Activated naive CD4-positive, alpha-beta T cell treated with anti-CD3 and anti-CD28 coated beads, Interleukin-2, amount 10 ng/mL, durations not matched to agents 7 days and 5 days (primary cell): ENCODE measurements at places on chromosomes 12 and 14.

DNA sequence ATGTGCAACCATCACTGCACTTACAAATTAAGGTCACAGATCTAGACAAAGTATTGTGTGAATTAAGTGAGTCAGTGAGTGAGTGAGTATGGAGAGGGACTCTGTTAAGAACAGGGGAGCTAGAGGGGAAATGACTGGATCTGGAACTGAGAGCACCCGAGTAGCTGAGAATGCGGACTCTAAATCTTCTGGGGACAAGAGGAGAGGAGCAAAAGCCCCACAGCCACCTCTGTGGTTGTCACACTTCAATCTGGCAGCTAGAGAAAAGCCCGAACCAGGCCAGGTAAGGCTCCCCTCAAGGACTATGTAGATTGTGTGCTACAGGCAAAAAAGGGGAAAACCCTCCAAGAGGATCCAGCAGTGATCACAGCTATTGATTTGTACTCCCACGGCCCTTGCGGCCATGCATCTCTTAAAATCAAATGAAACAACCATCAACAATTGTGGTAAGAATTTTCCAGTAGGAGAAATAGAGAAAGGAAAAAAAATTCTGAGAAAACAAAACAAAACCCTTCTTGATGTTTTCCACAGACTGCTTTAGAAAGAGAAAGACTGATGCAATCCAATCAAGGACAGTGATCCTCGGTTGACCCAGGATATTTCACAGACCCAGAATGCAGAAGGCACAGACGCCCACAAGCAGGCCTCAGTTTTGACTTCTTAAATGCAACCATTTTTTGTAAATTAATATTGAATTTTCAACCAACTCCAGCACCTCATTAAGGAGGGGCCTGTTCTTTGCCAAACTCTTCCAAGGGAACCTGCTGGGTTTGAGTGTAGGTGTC is 109.6 kb downstream of the SLC38A6 start:
- DNase-seq: no peak

DNA sequence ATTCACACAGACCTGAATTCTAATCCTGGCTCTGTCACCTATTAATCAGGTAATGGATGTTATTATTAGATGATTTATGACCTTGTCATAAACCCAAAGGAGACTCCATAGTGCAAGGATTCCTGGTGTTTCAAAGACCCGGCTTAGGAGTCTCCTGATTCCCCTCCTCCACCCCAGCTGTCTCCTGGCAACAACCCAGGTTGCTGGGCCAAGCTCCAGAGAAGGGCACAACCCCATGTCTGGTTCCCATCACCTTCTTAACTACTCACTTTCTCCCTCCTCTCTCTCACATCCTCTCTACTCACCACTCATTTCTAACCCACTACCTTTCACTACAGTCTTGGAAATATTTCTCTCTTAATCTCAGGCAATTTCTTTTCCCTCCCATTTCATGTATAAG is 41.6 kb downstream of the RHOJ start:
- DNase-seq: no peak

- no peak for DNase-seq
Observed at GRCh38 chr12:54356951-54357356, 7.3 kb downstream of the GPR84 start.

- no peak for DNase-seq
Observed at GRCh38 chr14:91047174-91047753, 13.2 kb downstream of the RPS6KA5 start.

GRCh38 chr14:36227802-36228201 is 51.3 kb upstream of the PTCSC3 start:
- DNase-seq: no peak

- no peak for DNase-seq
Observed at GRCh38 chr12:107019546-107019945, 32.6 kb upstream of the MTERF2 start.

DNA sequence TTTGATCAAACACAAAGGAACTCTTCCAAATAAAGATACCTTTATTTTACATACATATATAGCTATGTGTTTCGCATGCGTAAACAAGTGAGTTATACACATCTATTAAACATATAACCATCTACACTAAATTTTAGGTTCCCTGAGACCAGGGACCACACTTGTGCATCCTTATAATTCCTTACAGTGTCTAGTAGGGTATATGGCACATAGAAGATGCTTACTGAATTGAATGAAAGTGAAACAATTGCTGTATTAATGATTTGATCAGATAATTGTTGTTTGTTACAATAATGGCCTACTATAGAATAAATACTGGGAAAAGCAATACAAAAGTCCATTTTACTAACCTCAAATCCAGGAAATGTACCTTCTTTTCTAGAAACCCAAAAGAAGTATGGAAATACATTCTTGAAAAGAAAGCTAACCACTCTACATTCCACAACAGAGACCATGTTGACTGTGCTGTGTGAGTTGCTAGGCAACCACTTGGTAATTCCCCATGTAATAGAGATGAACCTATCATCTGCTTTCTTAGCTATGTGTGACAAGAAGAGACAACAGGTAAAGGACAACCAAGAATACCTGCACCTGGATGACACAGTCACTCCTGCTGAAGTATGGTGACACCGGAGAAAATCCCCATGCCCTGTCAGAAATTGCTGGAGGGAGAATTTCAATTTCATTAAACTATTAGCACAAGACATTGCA is 11.9 kb upstream of the CIPC start:
- DNase-seq: no peak

DNA sequence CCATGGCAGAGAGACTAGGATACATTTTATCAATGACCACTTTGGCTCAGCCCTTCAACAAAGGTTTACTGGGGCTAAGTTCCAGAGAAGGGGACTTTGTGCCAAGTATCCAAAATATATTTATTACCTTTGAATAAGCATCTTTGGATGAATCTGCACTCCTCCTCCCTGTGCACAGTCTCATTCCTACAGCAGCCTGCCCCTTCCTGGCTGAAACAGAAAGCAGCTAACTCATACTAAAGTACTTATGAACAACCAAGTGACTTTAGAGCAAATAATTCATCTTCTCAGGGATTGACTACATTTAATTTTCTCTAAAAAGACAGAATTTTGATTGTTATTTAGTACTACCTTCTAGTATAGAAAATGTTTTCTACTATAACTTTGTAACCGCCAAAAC is 47.8 kb upstream of the ETV6 start:
- DNase-seq: no peak

DNA sequence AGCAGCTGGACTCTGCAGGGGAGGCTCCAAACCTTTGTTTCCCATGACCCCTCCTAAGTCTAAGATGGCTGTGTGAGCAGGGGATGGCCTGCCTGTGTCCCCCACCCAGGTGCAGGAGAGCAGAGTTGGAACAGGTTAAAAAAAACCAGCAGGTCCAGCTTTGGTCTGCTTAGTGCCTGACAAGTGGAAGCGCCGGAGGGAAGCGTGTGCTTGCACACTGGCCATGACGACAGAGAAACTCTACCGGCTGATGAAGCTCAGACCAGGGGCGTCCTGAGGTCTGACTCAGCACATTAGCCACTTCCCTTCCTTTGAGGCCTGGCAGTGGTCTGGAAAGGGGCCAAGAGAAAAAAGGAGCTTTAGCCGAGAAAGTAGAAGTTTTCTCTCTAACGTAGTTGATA is 280.1 kb downstream of the VRK1 start:
- DNase-seq: no peak

DNA sequence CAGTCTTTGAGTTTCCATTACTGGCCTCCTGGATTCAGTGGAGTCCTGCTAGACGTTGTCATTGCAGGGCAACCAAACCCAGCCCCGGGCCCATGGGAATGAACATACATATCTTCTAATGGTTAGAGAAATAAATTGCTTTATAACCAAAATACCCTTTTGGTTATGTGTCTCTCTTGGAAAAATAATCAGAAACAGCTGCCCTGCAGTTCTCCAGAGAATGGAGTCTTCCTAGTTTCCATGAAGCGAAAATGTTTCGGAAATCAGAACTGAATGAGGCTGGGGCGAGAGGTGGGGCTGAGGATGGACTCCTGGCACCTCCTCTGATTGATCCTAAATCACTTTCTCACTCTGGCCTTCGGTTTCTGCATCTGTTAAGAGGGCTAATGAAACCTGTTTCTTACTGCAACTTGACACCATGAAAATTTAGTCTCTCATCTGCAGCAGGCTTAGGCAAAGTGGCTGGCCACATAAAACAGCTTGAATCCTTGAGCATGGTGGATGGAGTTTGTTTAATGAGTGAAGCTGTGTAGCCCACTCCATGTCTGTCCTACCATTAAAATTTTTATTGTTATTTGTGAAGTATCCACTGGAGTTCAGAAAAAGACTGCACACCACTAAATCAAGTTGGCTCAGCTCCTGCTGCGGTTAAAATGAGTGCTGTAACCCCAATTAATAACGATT is 198.9 kb downstream of the CACNA1C start:
- DNase-seq: no peak

GRCh38 chr12:7399089-7399488 is 44.9 kb downstream of the CD163L1 start:
- no peak for DNase-seq

DNA sequence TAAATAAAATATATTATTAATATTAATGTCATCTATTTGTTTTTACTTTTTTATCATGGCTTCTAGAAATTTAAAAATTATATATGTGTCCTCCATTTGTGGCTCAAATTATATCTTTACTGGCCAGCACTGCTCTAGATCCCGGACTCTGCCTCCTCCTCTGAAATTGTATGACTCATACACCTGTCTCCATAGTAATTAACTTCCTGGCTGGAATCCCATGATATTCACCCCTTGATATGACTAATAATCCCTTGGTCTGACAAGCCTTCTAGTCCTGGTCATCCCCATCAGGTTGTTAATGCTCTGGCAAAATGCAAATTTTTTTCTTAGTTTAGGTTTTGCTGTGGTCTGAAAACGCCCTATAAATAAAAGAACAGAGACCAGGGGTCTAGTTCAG is 116.2 kb downstream of the BMP4 start:
- DNase-seq: no peak

GRCh38 chr14:94770251-94770749 is 387 bp upstream of the GSC start:
- no peak for DNase-seq

DNA sequence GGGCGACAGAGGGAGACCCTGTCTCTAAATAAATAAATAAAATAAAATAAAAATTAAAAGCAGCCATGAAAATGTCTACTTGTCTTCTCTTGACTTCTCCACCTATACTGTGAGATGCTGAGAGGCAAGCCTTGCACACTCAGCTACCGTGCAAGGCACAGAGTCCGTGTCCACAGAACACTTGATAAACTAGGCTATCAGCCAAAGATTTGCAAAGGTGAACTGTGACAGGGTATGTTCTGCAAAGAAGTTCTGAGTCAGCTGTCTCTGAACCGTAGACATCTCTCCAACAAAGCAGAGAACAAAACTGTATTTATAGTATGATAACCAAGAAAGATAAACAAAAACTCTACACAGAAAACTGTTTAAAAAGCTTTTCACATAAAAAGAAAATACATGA is 35.5 kb downstream of the STXBP6 start:
- DNase-seq: no peak

GRCh38 chr12:55681142-55682077 is 26.3 kb downstream of the ITGA7 start:
- no peak for DNase-seq
